ENCODE measurements at places on chromosomes 5 and 9.

DNA sequence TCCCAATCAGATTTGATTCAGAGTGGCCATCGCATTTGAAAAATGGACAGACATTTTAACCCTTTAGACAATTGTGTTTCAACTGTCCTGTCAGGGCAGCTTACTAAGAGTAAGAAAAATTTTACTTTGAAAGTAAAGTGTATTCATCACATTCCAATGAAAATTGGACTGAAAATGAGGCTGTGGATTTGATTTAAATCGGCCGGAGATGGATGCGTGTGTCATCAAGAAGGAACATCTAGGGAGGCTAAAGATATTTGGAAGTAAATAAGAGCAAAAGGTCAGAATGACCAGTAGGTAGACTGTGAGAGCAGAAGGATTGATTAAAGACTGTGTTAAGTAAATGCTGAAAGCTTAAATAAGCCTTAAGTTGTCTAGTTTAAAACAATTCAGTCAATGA, 1.5 kb downstream of the ZCCHC7 start:
- DNase-seq = no peak

- no peak for DNase-seq
These were observed 187.6 kb downstream of the PCSK1 start for GRCh38 chr5:96245140-96246091.

DNA sequence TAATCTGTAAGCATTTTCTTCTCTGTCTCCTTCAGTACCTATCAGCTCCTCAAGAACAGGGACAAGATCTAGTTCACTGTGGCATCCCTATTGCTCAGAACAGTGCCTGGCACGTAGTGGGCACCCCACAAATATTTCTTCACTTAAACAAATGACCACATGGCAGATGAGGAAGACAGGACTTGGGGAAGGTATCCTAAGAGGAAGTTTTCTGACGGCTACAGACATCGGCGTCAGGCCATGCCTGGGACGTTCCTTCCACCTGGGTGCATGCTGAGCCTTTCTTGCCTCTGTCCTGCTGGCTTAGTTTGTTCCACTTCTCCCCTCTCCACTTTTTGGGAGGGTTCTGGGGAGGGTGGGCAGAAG, 60.2 kb downstream of the NEURL1B start:
- no peak for DNase-seq

GRCh38 chr9:4175846-4176245, 124.0 kb downstream of the GLIS3 start:
- DNase-seq = no peak

- peak; percentile 44 for DNase-seq
These were observed 32.9 kb upstream of the ENTREP1 start for GRCh38 chr9:69292078-69292477.

GRCh38 chr5:128237546-128237945, 154.0 kb downstream of the SLC12A2 start:
- DNase-seq = no peak

DNA sequence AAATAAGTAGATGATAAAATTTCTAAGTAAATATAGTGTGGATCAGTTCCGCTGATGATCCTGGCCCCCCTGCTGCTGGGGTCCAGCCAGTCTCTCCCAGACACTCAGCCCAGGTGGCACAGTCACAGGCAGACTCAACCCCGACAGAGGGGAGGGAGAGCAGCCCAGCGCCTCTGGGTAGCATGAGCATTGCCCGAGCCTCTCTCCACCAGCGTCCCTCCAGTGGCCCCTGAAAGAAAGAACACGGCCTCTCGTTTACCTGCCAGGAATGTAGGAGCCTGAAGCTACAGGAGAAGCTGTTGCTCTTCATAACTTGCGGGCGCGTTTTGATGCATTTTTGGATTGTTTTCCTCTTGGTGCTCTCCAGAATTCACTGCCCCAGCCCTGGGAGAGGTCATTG, 68.8 kb upstream of the ICE1 start:
- no peak for DNase-seq

GRCh38 chr9:127159949-127160610, 37.6 kb upstream of the ANGPTL2 start:
- DNase-seq = no peak

GRCh38 chr5:136511046-136511445, 145.7 kb upstream of the TRPC7 start:
- DNase-seq = no peak

GRCh38 chr5:137098238-137098637, 400.9 kb downstream of the SPOCK1 start:
- no peak for DNase-seq

DNA sequence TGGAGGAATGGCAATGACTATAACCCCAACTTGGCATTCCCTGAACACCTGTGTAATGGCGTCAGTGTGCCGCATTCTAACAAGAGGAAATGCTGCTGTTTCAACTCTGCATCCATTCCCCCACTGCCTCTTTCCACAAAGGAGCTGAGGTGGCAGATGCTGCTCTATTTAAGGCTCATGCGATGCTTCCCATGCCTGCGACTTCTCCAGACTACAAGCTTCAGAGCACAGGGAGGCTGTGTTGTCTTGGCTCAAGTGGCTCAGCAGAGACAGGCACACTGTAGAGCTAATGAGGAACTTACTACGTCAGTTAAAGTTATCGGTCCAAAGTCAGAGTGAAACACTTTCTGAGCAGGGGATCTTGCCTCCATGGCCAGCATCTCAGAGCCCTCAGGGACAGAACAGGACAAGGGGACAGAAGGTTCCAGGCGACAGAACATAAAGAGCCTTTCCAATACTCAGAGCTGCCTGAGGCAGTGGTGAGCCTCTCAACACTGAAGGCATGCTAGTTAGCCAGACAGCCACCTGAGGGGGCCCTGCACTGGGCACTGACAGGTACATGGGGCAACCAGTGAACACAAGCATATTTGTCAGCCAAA, 21.8 kb downstream of the TNIP1 start:
- peak; percentile 73 for DNase-seq

GRCh38 chr9:2638871-2639673, 17.5 kb downstream of the VLDLR start:
- no peak for DNase-seq

- DNase-seq = peak; percentile 66
These were observed 95.7 kb downstream of the TTC39B start for GRCh38 chr9:15211160-15211814.

GRCh38 chr9:124349267-124349666, 66.0 kb downstream of the PSMB7 start:
- no peak for DNase-seq

DNA sequence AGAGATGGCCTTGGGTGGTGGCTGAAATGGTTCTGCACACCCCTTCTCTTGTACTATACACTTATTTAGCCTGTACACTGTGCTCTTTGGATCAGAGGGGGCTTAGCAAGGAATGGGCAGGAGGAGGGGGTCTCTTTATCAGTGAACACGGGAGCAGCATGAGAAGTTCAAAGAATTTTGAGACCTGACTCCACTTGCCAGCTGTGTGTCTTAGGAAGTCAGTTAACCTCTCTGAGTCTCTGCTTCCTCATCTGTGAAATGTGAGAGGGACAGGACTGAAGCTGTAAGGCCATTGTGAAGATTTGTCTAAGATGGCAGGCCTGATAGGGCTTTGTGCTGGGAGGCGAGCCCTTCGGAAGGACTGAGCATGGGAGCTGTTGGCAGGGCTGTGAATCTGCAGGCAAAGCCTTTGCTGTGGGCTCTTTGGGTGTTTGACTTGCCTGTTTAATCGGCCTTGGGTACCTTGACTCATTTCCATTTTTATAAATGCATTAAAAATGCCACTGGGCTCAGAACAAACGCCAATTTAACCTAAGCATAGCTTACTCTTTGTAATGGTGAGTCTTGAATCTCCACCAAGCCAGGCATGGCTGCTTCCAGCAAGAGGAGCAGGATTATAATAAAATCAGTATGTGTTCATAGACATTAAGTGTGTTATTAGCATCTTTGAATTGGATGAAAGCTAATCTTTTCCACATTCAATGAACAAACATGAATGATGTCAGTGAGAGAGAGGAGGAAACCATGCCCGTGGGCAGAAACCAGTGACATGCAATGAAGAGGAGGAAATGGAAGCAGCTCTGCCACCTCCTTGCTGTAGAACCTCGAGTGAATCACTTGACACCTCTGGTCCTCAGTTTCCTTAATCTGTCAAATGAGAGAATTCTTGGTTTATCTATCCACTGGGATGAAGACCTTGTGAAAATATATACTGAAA, 89.4 kb downstream of the MACROH2A1 start:
- no peak for DNase-seq

DNA sequence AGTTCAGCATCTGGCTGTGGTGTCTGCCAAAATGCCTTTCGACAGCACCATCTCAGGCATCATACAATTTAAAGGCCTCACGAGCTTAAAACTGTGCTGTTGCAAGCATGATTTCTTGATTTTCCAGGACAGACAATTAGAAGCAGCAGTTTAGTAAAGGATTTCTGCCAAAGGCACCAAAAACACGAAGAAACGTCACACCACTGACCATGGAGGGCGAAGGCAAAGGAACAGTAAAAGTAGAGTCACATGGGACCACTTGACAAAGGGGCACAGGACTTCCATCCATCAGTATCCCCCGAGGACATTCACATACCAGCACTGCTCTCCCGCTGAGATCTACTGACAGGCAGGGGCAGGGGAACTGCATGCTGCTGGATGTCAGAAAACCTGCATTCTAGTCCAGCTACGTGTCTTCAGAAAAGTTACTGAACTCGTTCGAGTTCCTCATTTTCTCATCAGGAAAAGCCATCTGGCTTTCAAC, 70.4 kb upstream of the FBXW11 start:
- DNase-seq = no peak

GRCh38 chr9:78089111-78089510, 57.5 kb upstream of the GNAQ start:
- no peak for DNase-seq

DNA sequence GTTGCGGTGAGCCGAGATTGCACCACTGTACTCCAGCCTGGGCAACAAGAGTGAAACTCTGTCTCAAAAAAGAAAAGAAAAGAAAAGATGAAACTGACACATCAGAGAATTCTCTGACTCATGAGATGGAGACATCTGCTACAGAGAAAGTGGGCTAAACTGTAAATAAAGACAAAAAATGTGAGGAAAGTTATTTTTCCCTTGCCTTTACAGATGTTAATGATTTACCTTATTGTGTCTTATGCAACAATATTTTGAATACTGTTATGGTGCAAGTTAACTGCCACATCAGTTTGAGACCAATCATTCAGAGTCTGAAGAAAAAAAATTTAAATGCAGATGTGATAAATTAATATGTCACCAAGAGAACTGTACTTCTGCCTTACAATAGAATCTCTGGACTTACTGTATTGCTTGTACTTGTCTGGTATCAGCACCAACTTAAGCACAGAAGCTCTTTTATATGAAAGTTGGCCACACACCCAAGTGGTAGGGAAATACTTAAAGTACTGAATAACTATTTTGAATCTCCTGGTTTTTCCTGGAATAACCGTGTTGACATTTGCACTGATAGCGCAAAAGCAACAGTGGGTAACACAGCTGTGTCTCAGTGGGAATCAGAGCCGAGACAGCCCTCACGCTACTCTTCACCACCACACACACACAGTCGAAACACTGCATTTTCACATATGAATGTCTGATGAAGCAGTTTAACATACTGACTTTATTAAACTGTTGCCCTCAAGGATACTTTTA, 169.9 kb downstream of the FANCC start:
- no peak for DNase-seq

DNA sequence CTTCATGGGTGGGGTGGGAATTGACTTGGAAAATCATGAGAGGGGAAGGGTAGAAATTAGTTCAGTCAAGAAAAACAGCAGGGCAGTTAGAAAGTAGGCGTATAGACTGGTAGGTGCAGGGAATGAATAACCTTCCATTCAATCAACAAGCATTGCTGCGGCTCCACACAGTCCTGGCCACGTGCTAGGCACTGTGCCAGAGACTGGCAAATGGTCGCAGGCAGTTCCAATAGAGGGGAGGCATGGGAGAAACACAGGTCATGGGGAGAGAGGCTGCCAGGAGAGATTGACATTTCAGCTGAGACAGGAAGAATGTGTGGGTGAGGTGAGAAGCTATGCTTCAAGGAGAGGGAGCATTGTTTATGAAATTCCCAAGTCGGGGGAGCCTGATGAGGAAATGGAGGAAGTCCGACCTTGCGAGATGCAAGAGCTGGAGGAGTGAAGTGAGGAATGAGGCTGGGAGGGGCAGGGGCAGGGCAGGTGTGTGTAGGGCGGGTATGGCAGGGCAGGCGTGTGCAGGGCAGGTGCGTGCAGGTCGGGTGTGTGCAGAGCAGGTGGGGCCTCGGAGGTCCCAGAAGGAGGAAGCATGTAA, 54.4 kb upstream of the PPARGC1B start:
- peak; percentile 85 for DNase-seq

DNA sequence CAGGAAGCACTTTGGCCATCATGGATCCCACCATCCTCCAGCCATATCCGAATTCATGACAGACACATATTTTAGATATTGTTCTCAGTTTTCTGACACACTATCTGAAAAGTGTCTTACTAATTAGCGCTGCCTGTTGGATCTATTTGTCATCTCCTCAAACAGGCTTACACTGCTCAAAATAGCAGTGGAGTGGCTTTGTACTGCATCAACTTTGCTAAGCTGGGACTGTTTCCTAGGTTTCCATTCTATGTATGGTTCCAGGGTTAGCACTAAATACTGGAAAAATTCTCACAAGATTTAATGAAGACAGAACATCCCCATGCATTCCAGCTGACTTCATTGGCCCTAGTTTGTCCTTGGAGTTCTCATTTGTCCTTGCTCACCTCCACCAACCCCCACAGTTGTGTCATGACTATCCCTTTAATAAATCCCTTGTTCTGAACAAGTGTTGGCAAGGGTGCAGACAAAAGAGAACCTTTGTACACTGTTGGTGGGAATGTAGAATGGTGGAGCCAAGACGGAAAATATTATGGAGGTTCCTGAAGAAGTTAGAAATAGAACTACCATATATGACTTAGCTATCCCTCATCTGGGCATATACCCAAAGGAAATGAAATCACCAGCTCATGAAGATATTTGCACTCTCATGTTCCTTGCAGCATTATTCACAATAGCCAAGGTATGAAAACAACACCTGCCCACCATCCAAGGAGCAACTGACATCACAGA, 136.5 kb upstream of the RAI14 start:
- no peak for DNase-seq

DNA sequence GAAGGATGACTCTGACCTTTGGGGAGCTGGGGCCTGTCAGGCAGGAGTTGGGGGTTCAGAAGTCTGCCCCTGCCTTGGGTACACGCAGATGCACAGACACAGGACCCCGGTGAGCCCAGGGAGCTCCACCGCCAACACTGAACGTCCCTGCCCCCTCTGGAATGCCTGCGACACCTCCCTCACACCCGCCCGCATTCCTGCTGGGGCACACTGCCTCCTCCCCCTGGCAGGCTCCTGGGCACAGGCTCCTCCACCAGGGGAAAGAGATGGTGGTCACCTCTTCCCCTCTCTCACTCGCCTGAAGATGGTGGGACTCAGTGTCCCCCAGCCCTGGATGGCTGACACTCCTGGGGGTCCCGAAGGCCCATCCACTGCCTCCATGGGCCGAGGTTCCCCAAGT, 12.0 kb downstream of the CRB2 start:
- DNase-seq = no peak

DNA sequence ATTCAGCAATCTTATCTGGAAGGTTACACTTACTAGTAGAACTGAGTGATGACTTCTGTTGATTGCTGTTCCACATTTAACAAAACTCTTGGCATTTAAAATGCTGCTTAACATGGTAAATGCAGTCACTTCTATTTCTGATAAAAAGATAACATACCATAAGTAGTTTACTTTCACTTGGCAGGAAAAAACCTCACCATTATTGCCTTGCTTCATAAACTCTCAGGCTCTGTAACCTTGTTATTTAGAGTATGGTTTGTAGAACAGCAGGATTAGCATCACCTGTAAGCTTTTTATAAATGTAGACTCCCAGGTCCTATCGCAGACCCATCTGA, 55.5 kb downstream of the AUH start:
- DNase-seq = no peak

- no peak for DNase-seq
These were observed 226.2 kb downstream of the EPB41L4A start for GRCh38 chr5:112192866-112193265.

Data from RPMI8226 (cell line).